ENCODE measurements at places on chromosomes 4 and X.

- no peak for DNase-seq
These were observed 132.7 kb upstream of the ADGRL3 start for GRCh38 chr4:61067381-61067780.

DNA sequence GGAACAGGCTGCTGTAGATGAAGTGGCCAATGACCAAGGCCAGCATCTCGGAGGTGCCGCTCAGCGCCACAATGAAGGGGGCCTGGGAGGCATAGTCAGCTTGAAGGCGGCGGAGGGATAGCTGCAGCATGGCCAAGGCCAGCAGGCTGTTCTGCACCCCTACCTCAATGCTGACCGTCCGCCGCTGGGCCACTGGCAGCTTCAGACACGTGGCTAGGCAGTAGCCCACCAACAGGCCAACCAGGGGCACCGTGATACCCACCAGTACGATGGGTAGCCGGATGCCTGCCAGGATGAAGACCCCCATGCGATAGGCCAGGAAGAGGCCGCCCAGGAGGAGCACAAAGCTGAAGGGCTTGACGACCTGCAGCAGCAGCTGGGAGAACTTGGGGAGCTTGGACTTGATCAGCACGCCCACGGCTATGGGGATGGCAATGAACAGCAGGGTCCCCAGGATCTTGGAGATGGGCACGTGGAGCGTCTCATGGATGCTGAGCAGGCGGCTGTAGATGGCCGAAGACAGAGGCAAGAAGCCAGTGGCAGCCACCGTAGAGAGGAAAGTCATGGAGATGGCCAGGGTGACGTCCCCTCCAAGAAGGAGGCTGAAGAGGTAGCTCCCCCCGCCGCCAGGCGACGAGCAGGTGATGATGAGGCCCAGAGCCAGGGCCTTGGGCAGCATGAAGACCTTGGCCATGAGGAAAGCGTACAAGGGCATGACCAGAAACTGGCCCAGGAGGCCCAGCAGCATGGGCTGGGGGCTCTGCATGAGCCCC lies 1.3 kb upstream of the UBL4A start:
- no peak for DNase-seq

DNA sequence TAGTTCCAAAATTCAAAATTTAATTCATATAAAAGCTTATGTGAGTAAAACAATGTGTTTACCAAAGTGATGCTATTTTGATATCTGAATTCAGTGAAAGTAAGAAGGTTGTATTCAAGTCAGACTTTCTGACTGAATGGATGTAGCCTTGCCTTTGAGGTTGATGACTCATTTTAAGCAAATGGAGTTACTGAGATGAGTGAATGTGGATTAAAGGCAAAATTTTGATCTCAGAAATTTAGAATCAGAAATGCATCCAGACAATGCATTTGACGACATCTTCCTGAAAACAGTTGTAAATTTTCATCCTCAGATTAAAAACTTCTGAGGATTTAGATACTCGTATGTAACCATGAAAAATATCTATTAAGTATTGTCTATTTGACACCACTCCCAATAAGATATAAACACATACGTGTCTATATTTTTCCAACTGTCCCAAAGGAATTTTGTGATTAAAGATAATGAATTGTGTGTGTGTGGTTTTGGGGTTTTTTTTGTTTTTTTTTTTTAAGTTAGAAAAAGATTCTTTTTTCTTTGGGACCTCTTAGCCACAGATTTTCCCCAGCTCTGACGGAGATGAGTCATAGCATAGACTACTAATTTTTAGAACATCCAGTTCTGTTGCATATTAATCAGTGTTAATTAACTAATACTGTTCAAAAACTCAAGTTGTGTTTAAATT lies 34.4 kb downstream of the NFKB1 start:
- DNase-seq: no peak

- DNase-seq: no peak
These were observed 1.8 kb downstream of the FNIP2 start for GRCh38 chr4:158770671-158771070.

GRCh38 chrX:21355831-21356230 lies 18.4 kb upstream of the CNKSR2 start:
- no peak for DNase-seq

DNA sequence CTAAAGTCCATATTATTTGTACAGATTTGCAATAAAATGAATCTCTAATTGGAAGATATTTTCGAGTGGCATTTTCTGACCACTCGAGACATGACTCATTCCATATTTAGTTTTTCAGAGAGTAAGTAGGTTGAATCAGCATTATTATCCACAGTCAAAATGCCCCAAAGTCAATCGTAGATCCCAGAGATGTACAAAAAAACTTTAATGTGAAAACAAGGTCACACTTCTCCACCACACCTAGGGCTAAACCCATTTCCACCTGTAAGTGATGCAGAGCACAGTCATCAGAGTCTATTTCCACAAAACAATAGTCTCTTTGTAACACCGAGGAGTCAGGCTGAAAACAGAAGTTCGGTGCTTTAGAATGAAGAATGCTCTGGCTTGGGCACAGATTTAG lies 117.1 kb upstream of the TENM3 start:
- no peak for DNase-seq

GRCh38 chrX:122119361-122119760 lies 1064.7 kb upstream of the GRIA3 start:
- no peak for DNase-seq
